Prostate gland (tissue), 2 donors: ENCODE measurements at places on chromosomes 6 and 20. TPM values are rescaled to one million over a fixed set of nuclear protein-coding genes. Genes with fewer than 3 reads are reported as not detected.

Gene C6orf163
- total RNA-seq = 7.4 TPM

Gene LRFN2
- 0.62 TPM for total RNA-seq

Gene MCCD1
- not detected for total RNA-seq

Gene HNF4A
- total RNA-seq = not detected

Gene PXT1
- not detected for total RNA-seq

Gene DLL1
- total RNA-seq = 16.0 TPM

Gene MUC22
- total RNA-seq = 0.17 TPM

Gene BPIFB6
- not detected for total RNA-seq

Gene HLA-DMA
- 9.6 TPM for total RNA-seq

Gene RIPOR2
- 23.7 TPM for total RNA-seq

Gene SNPH
- 4.5 TPM for total RNA-seq
